NAMALWA (cell line): ENCODE measurements at places on chromosomes 3 and 15.
A peak's percentile ranks its signal among the peaks of the same experiment; 100 is the strongest.

GRCh38 chr15:78996894-78997275, 52.0 kb upstream of the CTSH start:
- DNase-seq, result no peak

GRCh38 chr3:156425651-156426050, 129.3 kb downstream of the SSR3 start:
- DNase-seq, result no peak

- DNase-seq, result no peak
Measured at GRCh38 chr15:86759800-86760523, 680.3 kb downstream of the AGBL1 start.

GRCh38 chr3:178561239-178561638, 25.0 kb downstream of the KCNMB2 start:
- DNase-seq, result no peak

- DNase-seq, result peak; percentile 61
Measured at GRCh38 chr3:160921020-160921635, 165.1 kb downstream of the PPM1L start.

GRCh38 chr15:33148129-33148751, 46.3 kb downstream of the FMN1 start:
- DNase-seq, result no peak

DNA sequence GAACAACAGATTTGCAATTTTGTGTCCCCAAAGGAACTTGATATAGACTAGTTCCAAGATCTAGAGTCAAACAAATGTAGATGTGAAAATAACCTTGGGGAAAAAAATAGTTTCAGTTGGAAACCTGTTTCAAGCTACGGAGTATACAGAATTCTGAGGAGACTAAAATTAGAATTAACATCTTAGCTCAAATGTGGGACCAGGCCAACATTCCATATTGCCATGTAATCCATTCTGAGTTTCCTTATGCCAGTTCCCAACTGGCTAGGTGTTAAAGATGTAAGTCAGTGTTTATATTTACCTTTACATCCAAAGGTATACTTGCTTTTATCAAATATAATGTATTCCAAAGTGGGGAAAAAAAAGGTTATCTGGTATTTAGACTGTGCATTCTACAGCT, 76.3 kb downstream of the UBE3A start:
- no peak for DNase-seq

DNA sequence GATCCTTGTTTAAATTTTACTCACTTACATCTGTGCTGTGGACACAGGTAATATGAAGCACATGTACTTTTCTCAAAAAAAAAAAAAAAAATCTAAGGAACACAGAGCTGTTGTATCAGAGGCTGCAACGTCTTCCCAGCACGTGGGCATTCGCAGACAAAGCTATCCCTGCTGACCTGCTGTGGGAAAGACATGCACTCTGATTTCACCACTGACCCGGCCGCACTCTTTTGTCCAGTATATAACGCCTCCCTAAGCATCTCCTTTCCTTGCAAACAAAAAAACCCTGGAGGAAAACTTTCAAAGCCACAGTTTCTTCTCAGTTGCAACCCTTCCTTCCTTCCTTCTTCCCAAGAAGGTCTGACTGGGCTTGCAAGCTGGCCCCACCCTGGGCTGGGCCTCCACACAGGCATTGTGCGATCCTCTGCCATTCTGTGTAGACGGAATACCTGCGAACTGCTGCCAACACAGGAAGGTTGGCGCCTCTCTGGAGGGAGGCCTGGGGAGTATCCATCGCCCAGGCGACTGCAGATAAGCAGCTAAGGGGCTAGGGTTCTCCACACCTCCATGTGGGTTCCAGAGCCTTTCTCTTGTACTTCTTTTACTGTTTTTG, 50.8 kb downstream of the SLC12A8 start:
- DNase-seq, result no peak

GRCh38 chr3:167450195-167450594, 23.6 kb downstream of the SERPINI2 start:
- DNase-seq, result peak; percentile 28

DNA sequence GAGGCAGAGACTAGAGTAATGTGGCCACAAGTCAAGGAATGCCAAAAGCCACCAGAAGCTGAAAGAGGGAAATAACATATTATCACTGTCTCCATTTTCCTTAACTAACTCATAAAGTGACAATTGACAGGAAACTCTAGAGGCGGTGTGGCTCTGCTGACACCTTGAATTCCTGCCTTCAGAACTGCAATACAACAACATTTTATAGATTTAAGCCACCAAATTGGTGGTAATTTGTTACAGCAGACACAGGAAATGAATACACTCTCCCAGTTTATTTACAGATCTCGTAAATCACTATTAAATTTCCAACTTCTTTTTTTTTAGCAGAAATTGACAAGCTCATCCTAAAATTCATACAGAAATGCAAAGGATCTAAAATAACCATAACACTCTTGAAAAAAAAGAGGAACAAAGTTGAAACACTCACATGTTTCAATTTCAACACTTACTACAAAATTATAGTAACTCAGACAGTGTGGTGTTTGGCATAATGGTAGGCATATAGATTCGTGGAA, 449.9 kb downstream of the OTOL1 start:
- no peak for DNase-seq

DNA sequence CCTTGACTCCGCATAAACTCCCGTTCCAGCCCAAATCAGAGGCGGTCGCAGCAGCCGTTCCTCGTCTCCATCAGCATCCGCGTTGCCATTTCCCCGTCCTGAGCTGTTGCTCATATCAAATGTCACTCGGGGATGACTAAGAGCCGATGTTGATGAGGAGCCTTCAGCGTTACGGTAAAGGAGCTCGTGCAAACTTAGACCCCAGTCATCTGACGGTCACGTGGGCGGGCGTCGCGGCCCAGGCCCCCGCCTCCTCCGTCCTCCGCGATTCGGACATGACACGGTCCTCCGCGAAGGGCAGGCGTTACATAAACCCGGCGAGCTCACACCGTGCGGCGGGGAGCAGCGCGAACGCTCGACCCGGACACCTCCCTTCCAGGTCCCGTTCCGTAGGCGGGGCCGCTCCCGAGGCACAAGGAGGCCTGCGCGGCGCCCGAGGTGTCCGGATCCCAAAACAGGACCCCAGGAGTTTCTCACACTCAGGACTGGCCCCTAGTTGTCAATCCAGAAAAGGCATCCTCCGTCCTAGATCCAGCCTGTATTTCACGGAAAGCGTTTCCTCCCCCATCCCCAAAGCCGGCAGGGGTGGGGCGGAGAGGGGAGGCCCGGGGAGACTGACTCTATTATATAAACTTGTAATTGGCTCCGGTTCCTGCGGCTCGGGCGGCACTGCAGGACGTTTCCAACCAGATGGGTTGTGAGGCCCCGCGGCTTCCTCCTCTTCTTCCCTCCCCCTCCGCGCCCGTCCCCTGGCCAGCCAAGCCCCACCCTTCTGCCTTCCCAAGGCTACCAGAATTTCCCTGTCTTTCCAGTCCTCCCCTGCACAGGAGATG, 100.0 kb upstream of the IGF1R start:
- DNase-seq, result no peak

DNA sequence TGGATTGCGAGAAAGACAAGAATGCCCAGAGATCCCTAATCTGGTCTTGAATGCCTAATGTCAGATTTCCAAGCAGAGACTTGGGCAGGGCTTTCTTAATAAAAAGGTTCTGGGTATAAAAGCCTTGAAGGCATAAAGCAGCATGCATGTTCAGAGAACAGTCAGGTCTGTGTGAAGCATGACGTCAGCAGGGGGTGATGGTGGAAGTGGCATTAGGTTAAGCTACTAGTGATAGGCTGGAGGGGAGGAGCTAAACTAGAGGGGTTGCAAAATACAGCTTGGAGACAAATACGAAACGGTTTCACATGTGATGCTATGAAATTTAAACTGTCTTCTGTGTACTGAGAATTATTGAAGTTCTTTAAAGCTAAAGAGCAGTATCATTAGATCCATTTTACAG, 125.6 kb downstream of the VPS8 start:
- no peak for DNase-seq

DNA sequence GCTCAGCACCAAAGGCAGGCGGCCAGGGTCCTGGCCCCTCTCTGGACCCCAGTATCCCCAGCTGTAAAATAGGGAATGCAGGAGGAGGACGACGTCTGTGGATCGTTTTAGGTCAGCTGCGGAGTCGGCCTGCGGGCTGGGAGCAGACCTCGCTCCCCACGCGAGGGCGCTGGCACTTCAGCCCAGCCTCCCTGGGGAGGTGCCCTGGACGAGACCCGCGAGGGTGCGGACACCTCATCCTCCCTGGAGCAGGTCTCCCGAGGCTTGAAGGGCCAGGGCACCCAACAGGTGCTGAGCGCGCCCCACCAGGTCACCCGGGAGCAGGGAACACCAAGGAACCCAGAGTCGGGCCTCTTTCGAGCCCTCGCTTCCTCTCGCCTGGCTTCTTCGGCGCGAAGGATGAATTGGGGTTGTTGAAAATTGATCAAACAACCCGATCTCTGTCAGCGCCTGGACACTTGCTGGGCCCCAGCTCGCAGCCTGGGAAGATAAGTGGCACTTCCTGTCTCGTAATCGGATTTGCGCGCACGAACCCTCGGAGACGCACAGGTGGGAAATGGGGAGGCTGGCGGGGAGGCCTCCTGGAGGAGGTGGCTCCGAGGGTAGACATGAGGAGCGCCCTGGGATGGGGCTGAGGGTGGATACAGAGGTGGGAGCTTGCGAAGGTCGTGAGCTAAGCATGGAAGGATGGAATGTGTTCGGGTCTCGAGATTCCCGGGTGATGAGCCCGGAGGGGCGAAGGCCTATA, 588 bp upstream of the VIPR1 start:
- DNase-seq, result peak; percentile 44
